T-helper 17 cell (primary cell): ENCODE measurements at places on chromosomes 6 and 20. TPM values are rescaled to one million over a fixed set of nuclear protein-coding genes. Genes with fewer than 3 reads are reported as not detected.

- no peak for DNase-seq
Measured at GRCh38 chr6:85798931-85799652, 156.4 kb upstream of the SYNCRIP start.

DNA sequence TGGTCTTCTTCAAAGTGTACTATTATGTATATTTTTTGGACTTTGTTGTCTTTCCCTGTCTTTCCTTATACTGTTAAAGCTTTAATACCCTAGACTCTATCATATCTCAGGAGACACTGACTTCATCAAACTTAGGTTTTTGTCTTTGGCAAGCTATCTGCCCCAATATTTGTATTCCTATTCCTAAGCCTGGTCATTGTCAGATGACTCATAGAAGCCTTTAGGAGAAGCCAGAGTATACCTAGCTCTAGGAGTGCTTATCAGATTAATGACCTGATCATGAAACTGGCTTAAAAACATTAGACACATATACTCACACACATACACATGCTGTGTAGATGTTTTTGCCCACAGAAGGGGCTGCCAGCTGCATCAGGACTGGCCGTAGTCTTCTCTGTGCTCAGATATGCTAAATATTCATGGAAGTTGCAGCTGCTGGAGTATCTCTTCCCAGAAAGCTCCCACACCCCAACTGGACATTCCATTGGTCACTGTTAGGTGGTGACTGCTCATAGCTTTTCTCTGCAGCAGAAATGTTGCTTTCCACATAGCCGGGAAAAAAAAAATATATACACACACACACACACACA is 102.0 kb downstream of the ANKS1A start:
- DNase-seq: no peak

- no peak for DNase-seq
Measured at GRCh38 chr20:37479266-37479665, 41.8 kb upstream of the NNAT start.

The SIRPB2 gene
- 0.78 TPM for total RNA-seq

DNA sequence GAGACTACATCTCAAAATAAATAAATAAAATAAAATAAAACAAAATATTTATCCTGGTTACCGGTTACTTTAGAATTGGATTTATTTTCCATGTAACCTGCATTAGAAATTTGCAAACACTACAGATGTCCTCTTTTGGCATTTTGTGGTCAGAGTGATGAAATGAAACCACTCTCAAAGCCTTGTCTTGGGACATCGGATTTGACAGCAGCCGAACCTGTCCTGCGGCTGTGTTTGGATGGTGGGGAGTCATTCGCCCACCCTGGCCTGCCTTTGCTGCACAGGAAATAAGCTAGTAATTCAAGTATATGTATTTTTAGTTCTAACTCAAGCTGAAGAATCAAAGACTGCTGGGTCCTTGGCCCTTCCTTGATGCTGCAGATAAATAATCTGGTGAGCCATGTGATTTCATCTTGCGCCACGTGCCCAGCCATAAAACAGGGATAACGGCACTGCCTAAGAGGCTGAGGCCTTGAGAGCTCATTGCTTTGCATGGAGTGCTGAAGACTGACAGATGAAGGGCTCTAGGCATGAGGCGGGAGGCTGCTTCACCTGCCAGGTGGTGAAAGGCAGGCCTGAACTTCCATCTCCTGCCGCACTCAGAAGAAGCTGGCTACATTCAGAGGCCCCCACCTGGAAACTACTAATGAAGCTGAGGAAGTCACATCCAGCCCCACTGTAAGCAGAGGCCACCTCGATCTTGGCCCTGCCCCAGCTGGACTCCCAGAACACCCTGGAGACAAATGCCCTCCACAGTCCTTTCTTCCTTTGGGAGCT is 76.9 kb downstream of the NOL4L start:
- DNase-seq: no peak

The MEA1 gene
- total RNA-seq: 23.7 TPM

The PCK1 gene
- total RNA-seq: not detected

DNA sequence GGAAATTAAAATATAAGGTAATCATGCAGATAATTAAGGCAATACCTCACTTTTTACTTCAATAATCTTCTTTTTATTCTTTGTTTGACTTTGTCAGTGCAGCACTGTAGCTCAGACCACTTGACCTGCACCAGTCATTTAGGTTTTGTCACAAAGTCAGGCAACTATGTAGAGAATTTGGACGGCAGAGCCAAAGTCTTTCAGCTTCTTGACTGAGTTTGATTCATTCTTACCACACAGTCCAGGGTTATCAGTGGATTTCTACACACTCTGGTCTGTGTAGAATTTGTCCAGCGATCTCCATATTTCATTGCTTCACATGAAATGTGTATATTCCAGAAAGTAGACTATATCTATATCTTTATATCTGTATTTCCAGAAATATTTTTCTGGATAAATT is 107.3 kb downstream of the TFAP2B start:
- DNase-seq: no peak

The OR2J3 gene
- total RNA-seq: not detected

- DNase-seq: no peak
Measured at GRCh38 chr6:75546381-75546780, 52.8 kb upstream of the FILIP1 start.

GRCh38 chr20:25273046-25273445 is 25.2 kb downstream of the PYGB start:
- DNase-seq: no peak

DNA sequence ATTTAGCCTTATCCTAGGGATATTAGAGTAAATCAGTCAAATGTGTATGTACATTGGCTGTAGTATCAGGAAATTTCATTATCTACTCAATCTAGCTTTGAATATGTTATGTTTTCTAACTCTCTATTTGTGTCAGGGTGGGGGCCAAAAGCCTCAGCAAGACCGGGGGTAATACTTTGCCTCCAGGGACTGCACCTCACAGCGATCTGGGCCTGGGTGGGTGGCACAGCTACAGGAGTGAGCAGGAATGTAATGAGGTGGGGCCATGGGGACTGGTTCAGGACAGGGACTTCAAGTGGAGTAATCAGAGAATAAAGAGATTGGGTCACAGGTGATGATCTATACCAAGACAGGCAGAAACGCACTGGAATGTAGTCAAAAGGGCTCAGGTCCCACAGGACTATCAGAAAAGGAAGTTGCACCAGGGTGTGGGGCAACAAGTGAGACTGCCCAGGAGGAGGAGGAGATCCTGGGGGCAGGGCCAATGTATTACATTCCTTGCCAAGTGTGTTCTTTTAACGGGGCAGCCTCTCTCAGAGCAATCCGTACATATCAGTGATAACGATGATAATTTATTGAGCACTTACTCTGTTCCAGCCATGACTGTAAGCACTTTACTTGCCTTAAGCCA is 54.0 kb downstream of the PIGU start:
- no peak for DNase-seq

The MC3R gene
- not detected for total RNA-seq

The SPTLC3 gene
- 0.44 TPM for total RNA-seq

The ARHGAP18 gene
- 26.7 TPM for total RNA-seq

The EPB41L2 gene
- total RNA-seq: 20.5 TPM

DNA sequence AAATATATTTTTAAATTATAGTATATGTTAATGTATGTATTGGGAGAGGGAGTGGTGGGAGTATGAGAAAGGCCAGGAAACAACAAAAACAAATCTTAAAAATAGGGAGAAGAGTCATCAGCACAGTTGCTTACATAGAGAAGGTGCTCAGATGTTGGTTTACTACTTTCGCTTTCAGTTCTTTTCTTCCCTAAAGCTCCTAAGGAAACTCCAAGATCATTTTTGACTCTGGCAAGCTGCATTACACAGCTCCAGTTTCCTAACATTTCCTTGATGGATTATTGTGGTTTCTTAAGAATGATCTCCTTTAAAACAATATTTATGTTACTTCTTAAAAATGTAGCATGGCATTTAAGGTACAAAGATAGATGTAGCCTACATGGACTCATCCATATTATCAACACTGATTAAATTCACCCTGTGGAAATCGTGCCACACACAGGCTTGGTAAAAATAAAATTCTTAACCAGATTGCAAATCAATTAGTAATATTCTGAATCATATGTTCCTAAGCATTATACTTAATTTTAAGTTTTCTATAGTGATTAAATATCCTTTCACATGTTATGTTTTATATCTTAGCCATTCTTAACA is 118.0 kb upstream of the MAN1A1 start:
- no peak for DNase-seq

The IL17A gene
- total RNA-seq: 0.50 TPM

- no peak for DNase-seq
Measured at GRCh38 chr6:71079677-71080076, 122.8 kb upstream of the B3GAT2 start.

The ABHD12 gene
- 22.7 TPM for total RNA-seq

- no peak for DNase-seq
Measured at GRCh38 chr6:170456334-170456733, 96.8 kb downstream of the PSMB1 start.

- no peak for DNase-seq
Measured at GRCh38 chr6:140809694-140810101, 1323.0 kb upstream of the GJE1 start.

The KCNK16 gene
- not detected for total RNA-seq

- DNase-seq: no peak
Measured at GRCh38 chr6:51509597-51509996, 577.8 kb downstream of the PKHD1 start.

The WFDC10B gene
- total RNA-seq: not detected

DNA sequence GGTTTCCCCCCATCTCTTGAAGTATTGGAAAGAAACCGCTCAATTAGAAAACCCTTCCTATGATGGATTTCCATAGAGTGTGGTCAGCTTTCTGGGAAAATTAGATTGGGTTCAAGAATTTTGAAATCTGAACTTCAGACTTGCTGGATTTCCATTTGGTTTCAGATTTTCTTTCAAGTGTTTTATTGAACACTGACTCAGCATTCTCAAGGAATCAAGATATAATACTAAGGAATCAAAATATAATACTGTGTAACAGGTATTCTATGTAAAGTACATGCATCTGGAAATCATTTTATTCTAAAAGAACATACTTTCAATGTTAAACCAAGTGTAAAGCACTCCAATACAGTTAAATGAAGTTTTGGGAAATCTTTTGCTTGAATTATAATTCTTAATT is 94.7 kb upstream of the CCN2 start:
- DNase-seq: no peak

GRCh38 chr6:69164564-69165229 is 529.6 kb downstream of the ADGRB3 start:
- DNase-seq: no peak

- DNase-seq: no peak
Measured at GRCh38 chr6:40394381-40394780, 192.8 kb downstream of the LRFN2 start.

DNA sequence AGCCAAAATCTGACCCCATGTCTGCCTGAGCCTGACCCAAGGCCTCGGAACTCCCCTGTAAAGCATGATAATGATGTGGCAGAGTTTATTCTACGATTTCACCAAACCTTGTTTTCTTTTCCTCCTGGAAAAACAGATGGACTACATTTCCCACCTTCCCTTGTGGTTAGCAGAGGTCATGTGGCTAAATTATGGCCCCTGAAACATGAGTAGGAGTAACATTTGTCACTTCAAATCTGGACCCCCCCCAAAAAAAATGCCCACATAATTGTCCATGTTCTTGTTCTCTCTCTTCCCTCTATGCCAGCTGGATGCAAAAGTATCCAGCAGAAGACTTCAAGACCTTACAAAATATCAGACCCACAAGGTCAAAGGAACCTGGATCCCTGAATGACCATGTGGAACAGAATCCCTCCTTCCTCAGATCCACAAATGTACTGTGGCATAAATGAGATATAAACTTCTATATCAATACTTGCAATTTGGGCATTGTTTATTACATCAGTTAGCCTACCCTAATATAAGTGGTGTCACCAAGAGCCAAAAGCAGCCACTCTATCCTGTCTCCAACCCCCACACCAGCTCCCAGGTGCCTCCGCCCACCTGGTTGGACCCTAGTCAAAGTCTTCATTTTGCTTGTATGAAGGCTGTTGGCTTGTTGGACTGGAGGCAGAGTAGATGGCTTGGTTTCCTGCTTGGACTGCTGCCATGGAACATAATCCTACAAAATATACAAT is 1.4 kb downstream of the C20orf96 start:
- DNase-seq: no peak

The CLVS2 gene
- total RNA-seq: not detected

- DNase-seq: no peak
Measured at GRCh38 chr20:14193885-14194284, 143.5 kb downstream of the FLRT3 start.

DNA sequence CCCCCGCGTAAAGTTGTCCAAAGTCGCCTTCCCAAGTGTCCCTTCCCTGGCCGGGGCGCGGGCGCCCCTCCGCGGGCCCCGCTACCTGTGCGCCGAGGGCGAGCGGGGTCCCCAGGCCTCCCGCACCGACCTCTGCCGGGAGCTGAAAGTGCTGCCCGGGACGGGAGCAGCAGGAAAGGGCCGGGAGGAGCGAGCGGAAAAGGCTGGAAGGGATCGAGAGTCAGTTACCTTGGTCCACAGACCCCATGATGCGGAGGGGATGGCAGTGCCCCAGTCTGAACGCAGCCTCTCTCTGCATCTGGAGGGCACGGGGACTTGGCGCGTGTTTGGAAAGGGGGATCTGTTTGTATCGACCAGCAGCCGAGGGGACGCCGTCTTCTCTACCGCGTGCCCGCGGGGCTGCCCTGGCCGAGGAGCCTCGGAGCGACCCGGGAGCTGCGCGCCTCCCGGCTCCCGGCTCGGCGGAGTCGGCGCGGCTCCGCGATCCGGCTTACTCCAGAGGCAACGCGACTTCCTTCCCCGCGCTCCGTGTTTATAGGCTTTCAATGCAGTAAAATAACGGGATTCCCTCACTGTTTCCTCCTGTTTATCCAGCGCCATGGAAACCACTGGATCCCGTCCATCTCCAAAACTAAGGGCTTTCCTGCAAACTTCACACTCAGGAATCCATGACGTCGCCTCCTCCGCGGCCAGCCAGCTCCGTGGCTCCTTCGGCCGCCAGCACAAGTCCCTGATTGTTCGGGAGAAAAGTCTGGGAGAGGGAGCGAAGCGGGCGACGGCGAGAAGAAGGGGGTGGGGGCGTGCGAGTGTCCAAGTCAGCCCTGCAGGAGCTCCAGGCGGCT is 20.0 kb upstream of the NFATC2 start:
- no peak for DNase-seq

DNA sequence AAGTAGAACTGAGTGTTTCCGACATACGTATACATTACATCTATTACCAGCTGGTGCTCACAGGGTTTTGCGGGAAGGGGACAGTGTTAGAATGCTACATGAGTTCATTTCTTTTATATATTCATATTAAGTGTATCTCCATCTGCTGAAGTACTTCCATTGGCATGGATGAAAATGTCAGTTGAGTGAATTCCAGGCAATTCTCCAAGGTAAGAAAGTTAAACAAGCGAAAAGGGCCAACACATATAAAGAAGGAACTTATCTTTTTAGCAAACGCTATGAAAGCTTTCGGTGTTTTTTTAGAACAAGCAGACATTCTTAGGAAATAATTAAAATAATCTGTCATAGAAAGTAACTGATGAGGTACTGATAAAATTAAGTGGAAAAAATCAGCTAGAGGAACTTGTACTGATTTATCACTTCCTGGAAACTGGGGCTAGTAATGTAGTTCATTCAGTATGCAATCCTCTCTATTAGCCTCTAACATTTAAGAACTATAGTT is 34.6 kb downstream of the RNF146 start:
- DNase-seq: no peak

- DNase-seq: no peak
Measured at GRCh38 chr6:47245745-47246371, 63.8 kb downstream of the TNFRSF21 start.
